CD8-positive, alpha-beta memory T cell (primary cell): ENCODE measurements at places on chromosomes 12 and 14.
A peak's percentile ranks its signal among the peaks of the same experiment; 100 is the strongest.

- DNase-seq, result no peak
These were observed 16.9 kb upstream of the AICDA start for GRCh38 chr12:8629486-8630033.

GRCh38 chr12:127324681-127325080, 942.3 kb upstream of the TMEM132C start:
- no peak for DNase-seq

- DNase-seq, result no peak
These were observed 513.2 kb upstream of the MIS18BP1 start for GRCh38 chr14:45766247-45766646.

- no peak for DNase-seq
These were observed 44.6 kb downstream of the ERO1A start for GRCh38 chr14:52650774-52651173.

- no peak for DNase-seq
These were observed at the start of gene KCNK10 for GRCh38 chr14:88323086-88323522. Gene KCNK10 (minus strand): TSS chr14:88323269. CDS start chr14:88322798, 471 bp downstream.

DNA sequence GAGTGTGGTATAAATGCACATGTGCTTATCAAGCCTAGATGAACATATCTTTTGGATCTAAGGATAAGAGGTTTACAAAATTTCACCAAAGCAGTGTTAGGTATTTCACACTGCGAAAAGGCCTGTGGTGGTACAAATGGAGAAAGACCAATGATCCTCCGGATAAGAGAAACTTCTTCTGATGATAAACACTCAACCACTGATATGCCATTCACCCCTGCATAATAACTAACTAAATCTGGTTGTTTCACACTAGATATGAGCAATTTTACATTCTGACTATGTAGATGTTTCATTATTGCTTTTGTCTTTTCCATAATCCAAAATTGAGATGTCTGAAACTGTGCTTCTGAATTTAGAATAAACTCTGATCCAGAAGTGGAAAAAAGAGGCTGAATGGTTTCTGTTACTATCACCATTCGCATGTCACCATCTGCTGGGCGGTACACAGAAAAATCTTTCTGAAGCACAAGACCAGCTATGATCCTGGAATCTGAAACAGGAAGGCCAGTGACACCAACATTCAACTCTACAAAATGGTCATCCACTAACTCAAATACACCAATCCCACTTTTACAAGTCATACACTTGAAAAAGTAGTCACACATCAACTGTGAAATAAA, 1.3 kb downstream of the BBS10 start:
- no peak for DNase-seq

- no peak for DNase-seq
These were observed 4.5 kb downstream of the LRRC43 start for GRCh38 chr12:122187466-122187865.

- no peak for DNase-seq
These were observed 2.7 kb upstream of the FAM222A start for GRCh38 chr12:109710747-109711595.

GRCh38 chr12:124510301-124510970, 57.0 kb downstream of the NCOR2 start:
- DNase-seq, result no peak

DNA sequence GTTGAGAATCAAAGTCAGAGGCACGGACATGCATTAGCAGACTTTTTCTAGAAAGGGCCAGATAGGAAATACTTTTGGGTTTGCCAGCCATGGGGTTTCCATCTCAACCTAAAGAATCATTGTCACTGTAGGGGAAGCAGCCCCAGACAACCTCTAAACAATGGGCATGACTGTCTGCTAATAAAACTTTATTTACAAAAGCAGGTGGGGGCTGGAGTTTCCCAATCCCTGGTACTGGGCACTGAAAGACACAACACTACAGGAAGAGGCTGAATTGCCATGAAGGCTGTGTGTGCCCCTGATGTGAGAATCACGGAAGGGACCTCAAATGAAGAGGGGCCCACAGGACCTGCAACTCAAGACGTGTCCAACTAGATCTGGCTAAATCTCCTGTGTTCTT, 62.0 kb upstream of the GPR68 start:
- DNase-seq, result no peak

DNA sequence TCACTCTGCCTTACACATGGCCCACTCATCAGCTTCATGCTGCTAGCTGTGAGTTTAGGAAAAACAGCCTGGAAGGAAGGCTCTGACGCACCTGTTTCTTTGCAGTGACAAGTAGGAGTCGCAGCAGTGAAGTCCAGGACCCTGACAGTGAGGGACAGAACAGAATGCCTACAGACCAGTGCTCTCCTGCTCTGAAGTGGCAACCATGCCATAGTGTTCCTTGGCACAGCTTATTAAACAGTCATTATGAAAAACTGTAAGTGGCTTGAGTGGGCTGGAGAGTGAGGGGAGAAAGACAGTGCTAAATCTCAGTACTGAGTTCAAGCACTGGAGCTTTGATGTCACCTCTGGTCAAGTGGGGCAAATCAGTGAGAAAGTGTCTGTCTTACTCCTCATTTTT, 61.7 kb downstream of the MYRFL start:
- DNase-seq, result no peak

GRCh38 chr12:82619644-82620043, 67.1 kb upstream of the TMTC2 start:
- no peak for DNase-seq

GRCh38 chr14:90103808-90104207, 42.0 kb downstream of the KCNK13 start:
- no peak for DNase-seq

GRCh38 chr12:91877022-91877421, 268.6 kb downstream of the BTG1 start:
- peak; percentile 73 for DNase-seq

- DNase-seq, result peak; percentile 49
These were observed 58.3 kb downstream of the PRKCH start for GRCh38 chr14:61379639-61380184.

DNA sequence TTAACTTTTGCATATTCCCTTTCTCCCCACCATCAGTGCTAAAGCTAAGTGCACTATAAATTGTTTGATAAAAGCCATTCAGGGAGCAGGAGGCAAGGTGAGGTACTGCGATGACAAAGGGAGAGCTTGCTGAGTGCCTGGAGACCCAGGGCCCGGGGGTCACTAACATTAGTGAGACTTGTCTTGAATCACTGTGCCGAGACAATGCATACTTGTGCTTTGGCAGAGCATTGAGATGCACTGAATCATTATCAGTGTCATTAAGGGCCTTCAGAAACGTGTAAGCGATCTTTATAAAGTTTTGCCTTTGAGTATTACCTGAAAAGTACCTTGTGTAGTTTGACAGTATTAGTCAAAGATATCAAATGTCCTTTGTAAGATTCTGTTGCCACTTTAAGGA, 447.5 kb downstream of the PCNX1 start:
- no peak for DNase-seq

GRCh38 chr14:84792722-84793410, 737.1 kb upstream of the FLRT2 start:
- no peak for DNase-seq

- no peak for DNase-seq
These were observed 711.0 kb downstream of the AACS start for GRCh38 chr12:125776212-125776611.

DNA sequence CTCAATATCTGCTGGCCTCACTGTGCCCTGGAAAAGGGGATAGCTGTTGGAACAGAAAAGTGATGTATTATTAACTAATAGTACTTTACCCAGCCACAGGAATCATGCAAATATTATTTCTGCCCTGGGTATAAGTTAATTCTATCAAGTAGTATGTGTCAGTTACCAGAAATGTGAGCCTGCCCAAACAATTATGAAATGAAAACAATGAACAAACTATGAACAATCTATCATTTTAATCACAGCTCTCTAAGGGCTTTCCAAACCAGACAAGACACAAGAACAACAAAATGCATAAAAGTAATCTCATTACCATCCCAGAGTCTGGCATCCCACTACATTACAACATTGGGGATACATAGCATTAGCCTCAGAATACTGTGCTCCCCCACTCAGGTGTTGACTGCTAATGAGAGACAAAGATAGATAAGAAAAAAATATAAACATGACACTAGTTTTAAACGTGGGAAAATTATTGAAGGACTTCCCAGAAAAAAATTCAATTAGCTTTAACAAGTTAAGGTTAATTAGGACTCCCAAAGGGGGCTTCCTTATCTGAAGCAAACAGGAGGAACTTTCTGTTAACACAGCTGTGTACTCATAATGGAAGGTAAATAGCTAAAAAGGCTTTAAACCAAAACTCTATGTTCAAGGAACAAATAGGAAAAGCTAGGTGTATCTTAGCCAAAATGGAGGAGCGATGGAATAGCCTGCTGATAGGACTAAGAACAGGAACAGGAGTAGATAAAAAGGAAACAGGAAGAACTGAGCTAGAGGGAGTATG, 3.3 kb downstream of the DCAF5 start:
- no peak for DNase-seq

DNA sequence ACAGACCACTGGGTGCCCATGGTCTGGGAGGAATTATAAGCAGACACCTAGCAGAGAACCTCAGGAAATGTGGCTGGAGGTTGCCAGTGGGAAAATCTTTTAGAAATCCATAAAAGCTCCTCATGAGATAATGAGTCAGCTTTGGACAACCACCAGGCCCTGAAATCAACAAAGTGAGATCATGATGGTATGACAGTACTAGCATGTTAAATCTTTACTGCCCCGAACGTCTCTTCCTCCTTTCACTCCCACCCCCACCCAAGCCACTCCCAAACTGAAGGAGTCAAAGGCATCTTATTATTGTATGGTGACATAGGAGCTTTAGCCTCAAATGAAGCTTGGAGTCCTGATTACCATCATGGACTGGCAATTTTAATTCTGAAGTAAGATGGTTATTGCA, 240.0 kb downstream of the DIO2 start:
- no peak for DNase-seq
